ENCODE measurements at places on chromosomes 11 and 22.

DNA sequence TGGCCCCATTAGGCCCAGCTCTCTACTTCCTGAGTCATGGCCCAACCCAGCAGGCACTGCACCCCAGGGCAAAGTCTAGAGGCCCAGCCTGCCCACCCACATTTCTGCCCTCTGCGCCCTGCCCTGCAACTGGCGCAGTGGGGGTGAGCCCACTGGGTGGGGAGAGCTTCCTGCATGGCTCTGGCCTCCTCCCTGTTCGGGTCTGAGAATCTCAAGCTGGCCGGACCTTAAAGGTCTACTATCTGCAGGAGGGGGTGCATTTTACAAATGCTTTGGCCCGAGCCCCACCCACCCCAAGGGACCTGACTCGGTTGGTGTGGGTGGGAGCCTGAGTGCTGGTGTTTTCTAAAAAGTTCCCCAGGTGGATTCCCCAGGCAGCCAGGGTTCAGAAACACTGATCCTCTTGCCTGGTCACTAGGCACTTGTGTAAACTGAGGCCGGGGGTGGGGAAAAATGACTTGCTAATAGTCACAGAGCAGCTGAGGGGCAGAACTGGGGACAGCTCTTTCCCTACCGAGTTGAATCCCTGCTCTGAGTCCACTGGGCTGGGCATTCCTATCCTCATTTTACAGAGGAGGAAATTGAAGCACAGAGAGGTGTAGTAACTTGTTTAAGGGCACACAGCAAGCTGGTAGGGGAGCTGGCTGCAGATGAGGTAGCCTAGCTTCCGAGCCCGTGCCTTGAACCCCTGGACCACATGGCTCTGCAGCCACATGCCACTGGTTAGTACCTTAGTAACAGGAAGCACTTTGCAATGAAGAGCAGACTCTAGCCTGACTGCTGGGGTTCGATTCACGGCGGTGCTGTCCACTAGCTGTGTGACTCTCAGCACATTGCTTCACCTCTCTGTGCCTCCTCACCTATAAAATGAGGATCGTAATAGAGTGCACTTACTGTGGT is 36.3 kb downstream of the CD82 start:
- no peak for DNase-seq
- H3K27ac ChIP-seq = no peak overlapping the region
- H3K4me1 ChIP-seq = peaks cover 16% of the 10 kb centered on the region
- no peak overlapping the region for H3K4me3 ChIP-seq
- no peaks in the 10 kb centered on the region for H3K36me3 ChIP-seq

- no peak for DNase-seq
- no peaks in the 10 kb centered on the region for H3K36me3 ChIP-seq
- H3K4me1 ChIP-seq = peaks cover 14% of the 10 kb centered on the region
- no peak overlapping the region for H3K4me3 ChIP-seq
- H3K27ac ChIP-seq = no peak overlapping the region
Measured at GRCh38 chr11:9616042-9616675, 42.7 kb downstream of the WEE1 start.

DNA sequence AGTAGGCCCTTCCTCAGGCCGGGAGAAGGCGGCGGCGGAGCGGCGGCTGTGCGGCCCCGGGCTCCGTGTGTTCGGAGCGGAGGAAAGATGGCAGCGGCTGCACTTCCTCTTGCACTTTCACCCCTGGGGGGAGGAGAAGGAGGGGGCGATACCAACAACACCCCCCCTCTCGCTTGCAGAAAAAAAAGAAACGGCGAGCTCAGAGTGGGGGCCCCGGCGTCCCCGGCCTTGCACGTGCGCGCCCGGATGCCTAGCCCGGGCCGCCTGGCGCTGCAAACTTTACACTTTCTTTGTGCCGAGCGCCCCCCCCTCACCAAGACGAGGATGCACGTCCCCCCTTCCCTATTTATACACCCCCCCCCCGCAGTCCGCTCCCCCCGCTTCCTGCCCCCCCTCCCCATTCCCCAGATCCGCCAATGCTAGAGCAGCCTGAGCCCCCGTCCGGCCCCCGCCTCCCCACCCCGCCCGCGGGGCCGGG is at the start of gene PATZ1:
Gene PATZ1, minus strand, starts transcription at position 92 of the 478 bp plus-strand sequence. CDS start 744 bp downstream, outside the sequence.
- peak within 1 kb of the TSS; percentile 83 for H3K4me3 ChIP-seq
- peaks cover 41% of the 10 kb centered on the region for H3K4me1 ChIP-seq
- H3K27me3 ChIP-seq = no peaks in the 10 kb centered on the region

DNA sequence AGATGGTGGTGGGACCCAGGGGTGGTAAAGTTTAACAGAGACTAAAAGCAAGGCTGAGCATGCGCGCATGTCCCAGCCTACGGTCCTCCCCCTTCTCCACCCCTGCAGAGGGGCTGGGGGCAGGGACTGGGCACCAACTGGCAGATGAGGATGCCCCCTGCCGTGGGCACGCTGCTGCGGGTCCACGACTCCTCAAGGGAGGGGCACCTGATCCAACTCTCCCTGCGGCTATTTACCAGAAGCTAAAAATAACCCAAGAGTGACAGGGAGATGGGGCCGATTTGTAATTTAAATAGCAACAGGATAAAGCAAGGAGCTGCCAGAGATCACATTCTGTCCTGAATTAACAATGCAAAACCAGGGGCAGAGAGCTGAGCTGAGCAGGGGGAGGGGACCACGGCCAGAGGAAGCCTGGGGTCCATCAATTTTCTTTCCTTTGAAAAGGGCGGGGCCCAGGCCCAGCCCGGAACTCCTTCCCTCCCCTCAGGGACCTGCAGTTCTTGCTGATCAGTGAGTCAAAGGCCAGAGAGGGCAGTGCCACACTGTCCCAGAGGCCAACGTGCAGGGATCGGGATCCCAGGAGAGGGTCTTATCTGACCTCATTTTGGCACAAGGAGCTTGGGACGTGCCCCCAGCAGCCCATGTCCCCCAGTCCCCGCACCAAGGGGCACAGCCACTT is 8.1 kb upstream of the DGKZ start:
- H3K4me1 ChIP-seq = no peaks in the 10 kb centered on the region
- no peaks in the 10 kb centered on the region for H3K36me3 ChIP-seq
- DNase-seq = no peak

GRCh38 chr11:20258376-20258895 is 98.2 kb upstream of the DBX1 start:
- no peaks in the 10 kb centered on the region for H3K36me3 ChIP-seq
- no peaks in the 10 kb centered on the region for H3K4me1 ChIP-seq
- H3K27ac ChIP-seq = no peak overlapping the region
- H3K27me3 ChIP-seq = no peaks in the 10 kb centered on the region
- H3K4me3 ChIP-seq = no peak overlapping the region
